Smooth muscle cell of the brain vasculature (primary cell): ENCODE measurements at places on chromosomes 4 and X.

- no peak for DNase-seq
Observed at GRCh38 chr4:34814266-34814665, 1430.0 kb downstream of the ARAP2 start.

- DNase-seq, result no peak
Observed at GRCh38 chr4:165222651-165222994, 15.3 kb downstream of the KLHL2 start.

GRCh38 chrX:84186603-84187532 is 1.1 kb downstream of the RPS6KA6 start:
- DNase-seq, result no peak

DNA sequence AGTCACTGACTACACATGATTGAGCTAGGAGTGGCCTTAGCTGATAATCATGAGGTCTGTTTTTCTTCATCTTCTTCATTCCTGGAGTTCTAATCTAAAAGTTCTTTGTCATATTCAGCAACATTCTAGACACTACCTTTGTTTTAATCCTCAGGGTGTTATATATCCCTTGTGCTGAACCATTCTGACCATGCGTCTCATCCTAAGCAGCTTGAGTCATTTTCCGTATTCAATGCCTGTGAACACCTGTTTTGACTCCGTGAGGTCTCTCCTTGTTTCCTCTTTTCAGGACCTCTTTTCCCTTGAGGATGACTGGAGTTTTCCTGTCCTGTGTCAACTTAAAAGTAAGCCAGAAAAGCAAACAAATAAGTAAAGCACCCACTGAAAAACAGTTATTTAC is 597.9 kb downstream of the GBA3 start:
- no peak for DNase-seq

DNA sequence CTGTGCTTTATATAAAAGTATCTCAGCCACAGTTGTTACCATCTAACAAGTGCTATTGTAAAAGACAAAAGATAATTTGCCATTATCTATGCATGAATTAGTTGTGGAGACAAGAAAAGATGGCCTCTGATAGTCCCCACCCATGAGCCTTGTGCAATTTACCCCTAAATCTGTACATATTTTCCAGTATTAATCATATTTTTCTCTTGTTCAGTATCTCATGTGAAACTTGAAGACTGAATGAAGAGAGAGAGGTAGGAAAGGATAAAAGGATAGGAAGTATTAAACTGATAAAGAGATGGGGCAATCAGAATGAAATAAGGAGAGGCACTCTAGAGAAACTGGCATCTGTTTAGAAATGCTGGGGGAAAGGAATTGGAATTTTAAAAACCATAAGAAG is 3.7 kb downstream of the MYOZ2 start:
- no peak for DNase-seq

GRCh38 chr4:185838104-185838452 is 26.1 kb upstream of the SORBS2 start:
- no peak for DNase-seq

DNA sequence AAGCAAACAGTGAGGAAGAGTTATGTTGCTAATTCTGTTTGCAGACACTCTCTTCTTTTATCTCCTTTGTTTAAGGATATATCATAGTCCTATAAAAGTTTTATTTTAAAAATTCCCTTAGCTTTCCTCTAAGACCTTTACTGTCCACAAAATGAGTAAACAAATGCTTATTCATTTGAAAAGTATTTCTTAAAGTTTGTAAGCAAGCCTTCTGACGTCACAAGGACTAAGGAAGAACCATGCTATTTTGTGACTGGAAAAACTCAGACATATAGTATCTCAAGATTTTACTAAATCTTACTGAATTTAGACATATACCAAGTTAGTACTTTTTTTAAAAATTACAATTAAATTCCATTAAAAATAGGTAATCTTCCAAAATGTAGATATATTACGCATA is 5.2 kb upstream of the RBMXL3 start:
- no peak for DNase-seq

GRCh38 chr4:56273391-56273790 is 113.9 kb downstream of the AASDH start:
- no peak for DNase-seq

GRCh38 chr4:75080888-75081287 is 148.0 kb downstream of the PARM1 start:
- no peak for DNase-seq

DNA sequence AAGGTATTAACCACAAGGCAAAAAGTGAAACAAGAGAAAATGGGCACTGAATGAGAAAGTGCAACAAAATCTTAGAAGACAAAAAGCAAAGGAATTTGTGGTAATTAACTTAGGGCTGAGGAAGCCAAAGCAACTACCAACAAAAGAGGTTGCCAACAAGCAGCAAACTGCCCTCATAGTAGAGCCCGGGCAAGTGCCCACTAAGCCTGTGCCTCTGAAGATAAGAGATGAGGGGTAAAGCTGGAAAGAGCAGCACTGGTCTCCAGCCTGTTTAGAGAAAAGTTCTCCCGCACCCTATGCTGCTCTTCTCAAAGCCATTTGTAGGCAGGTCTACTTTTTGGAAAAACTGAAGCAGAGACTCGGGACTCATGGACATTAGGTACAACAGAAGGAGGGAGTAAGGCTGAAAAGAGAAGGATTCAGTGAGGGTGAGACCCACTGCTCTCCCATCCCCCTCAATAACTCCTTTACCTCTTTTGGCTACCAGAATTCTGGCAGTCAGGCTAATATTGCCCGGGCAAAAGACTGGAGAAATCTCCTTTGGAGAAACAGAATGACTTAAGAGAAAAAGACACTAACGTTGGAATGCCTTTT is 29.6 kb upstream of the KCNE5 start:
- DNase-seq, result no peak

- no peak for DNase-seq
Observed at GRCh38 chrX:118714521-118714920, 12.9 kb upstream of the IL13RA1 start.

- no peak for DNase-seq
Observed at GRCh38 chr4:164948975-164949374, 28.5 kb downstream of the TRIM61 start.

DNA sequence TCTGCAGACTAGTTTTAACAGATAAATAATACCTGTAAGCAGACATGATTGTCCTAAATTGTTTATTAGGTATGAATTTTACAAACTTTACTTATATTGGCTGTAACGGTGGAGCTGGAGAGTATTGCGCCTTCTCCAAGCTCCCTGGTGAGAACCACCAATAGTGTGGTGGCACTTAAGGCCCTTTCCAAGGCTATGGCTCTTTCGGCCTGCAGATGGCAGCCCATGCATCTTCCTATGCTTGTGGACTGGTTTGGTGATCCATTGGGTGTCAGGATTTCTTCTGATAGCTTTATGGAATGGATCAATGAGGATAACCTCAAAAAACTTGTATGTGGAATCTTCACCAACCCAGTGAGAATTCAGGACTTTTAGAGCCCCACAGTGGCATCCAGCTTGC is 7.8 kb downstream of the LARP1B start:
- DNase-seq, result no peak

DNA sequence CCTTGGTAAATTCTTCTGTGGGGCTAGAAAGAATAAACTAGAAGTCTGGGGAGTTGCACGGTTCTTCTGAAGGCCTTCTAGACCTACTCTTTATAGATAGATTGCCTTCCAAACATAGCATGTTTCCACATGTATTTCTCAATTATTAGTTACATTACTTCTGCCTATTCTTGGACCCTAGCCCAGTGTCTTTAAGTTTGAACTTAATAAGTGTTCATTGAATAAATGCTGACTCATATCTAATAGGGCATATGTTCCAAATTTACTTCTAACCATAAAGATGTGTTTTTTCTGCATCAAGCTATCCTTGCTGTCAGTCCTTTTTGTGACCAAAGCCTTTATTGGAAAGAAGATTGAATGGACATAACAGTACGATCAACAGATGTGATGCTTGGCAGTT is 503.6 kb upstream of the ZFP42 start:
- no peak for DNase-seq

GRCh38 chr4:41323706-41324105 is 67.0 kb downstream of the UCHL1 start:
- no peak for DNase-seq

DNA sequence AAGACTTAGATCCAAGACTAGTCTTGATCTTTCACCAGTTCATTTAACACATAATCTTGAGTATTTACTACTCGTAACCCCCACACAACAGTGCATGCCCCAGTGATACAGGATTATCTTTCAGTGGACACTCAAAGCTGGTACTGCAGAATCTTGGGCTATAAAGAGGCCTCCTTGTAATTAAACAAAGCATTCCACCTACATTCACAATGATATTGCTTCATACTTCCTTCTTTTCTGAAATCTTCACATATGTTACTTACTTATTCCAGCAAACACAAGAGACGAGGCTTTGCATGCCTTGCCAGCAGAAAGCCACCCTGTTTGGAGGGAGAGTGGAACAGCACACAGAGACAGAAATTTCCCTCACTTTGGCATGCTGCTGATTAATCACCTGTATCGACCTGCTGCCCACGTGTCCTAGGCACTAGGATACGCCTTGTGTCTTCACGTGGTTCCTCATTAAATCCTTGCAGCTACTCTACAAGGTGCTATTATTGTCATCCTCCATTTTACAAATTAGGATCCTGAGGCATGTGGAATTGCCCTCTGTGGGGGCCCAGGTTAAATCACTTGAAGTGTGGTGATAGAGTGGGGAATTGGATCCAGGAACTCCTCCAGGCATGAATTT is 77.3 kb downstream of the FAM184B start:
- no peak for DNase-seq

DNA sequence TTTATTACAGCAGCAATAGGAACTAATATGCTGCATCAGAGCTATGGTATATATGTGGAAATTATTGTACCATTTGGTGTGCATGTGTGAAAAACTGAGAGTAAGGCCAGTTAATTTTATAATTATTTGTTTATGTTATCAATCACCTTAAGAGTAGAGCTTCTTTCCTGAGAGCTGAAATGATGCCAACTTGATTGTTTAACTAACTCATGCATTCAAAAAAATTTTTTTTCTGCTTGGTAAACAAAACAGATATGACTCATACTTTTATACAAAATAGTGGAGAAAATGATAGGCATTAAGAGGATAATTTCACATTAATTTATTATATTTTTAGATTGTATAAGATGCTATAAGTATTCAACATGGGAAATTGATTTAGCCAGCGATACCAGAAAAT is 622.7 kb downstream of the RAPGEF2 start:
- no peak for DNase-seq

- DNase-seq, result no peak
Observed at GRCh38 chrX:36543499-36543898, 464.7 kb upstream of the FAM47C start.

DNA sequence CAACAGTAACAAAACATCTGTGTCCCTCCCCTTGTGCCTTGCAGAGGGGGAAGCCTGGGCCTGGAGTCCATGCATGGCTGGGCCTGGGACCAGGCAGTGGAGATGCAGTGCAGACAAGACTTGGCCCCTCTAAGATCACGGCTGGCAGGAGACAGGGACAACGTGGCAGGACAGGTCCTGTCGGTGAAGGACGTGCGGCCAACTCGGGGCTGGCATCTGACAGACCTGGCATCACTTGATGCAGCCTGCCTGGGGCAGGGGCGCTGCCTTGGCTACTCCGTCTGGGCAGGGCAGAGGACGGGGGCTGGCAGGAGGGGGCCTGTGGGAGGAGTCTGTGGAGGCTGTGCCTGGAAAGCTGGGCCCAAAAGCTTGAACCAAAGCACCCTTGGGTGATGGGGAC is 112.1 kb downstream of the CPZ start:
- no peak for DNase-seq

DNA sequence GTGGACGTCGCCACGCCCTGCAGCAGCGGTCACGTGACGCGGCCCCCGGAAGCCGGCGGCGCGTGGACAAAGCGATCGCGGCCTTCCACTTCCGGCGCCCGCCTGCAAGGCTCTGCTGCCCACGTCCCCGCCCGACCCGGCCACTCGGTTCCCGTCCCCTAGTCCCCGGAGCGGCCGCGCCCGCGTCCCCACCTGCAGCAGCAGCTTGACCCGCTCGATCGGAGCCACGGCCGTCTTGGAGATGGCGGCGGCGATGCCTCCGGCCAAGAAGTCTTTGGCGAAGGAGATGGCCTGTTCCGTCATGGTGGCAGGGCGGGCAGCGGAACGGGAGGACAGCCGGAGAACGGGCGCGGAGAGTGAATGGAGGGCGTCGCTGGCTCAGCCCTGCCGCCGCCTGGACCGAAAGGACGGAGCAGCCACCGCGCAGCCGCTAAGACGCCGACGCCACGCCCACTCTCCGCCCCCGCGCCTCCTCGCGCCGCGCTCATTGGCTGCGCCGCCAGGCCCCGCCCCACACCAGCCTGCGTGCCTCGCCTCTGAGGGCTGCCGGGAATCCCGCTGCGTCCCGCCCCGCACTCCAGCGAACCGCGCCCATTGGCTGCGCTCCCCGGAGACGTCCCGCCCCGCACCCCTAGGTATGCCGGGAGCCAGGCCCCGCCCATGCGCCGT is at the start of gene SLC25A6:
TSS of gene SLC25A6 (minus strand) at position 407 of the 669 bp plus-strand sequence. CDS start at position 303, 104 bp downstream.
- DNase-seq, result peak; percentile 90

GRCh38 chr4:6002492-6002833 is 15.8 kb downstream of the C4orf50 start:
- DNase-seq, result no peak

DNA sequence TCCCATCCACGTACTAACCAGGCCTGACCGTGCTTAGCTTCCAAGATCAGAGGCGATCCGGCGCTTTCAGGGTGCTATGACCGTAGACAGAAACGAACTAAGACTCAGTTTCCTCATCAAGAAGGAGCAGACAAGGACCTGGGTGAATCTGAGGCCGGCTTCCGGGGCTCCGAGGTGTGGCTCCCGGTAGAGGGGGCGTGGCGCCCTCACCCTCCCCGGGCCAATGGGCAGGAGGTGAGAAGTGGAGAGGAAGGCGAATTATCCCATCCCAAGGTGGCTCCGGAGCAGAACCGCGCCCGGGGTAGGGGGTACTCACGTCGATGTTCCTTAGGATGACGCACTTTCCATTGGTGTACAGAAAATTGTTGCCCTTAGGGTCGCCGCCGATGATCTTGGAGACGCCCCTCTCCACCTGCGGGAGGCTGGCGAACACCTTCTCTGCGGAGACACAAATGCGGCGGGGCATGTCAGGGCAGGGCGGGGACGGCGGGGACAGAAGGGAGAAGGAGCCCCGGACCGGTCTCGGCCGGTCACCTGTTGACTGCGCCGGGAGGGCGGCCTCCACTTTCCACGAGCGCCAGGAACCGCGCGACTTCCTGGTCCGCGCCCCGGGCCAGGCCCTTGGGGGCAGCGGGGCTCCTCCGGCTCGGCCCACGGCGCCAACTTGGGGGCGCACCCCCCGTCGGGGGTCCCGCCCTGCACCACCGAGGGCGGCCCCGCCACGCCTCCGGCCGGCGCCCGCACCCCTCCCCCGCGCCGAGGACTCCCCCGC is 616 bp downstream of the WDR1 start:
- no peak for DNase-seq
